ENCODE measurements at places on chromosomes 16 and 17. TPM values are rescaled to one million over a fixed set of nuclear protein-coding genes. Genes with fewer than 3 reads are reported as not detected.

The FNDC8 gene
- not detected for polyA plus RNA-seq

DNA sequence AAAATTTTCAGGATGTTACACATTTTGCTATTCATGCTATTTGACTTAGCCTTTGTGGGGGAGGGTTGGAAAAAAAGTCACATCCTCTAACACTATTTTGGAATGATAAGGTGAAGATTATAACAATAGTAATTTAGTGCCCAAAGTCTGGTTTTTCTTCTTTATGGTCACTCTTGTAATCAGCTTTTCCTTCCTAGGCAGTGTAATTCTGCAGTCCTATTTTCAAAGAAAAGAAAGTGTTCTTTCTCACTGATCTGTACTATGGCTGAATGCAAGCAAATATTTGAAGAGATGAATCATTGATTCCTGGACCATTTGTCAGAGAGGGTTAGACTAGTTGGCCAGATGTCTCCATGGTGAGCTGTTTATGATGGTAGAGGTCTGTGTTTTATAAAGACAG lies 8.4 kb downstream of the RSPRY1 start:
- no peaks in the 10 kb centered on the region for H3K36me3 ChIP-seq
- H3K4me3 ChIP-seq = no peak overlapping the region
- no peak for DNase-seq
- no peak overlapping the region for H3K27ac ChIP-seq

The TBC1D3H gene
- not detected for polyA plus RNA-seq

DNA sequence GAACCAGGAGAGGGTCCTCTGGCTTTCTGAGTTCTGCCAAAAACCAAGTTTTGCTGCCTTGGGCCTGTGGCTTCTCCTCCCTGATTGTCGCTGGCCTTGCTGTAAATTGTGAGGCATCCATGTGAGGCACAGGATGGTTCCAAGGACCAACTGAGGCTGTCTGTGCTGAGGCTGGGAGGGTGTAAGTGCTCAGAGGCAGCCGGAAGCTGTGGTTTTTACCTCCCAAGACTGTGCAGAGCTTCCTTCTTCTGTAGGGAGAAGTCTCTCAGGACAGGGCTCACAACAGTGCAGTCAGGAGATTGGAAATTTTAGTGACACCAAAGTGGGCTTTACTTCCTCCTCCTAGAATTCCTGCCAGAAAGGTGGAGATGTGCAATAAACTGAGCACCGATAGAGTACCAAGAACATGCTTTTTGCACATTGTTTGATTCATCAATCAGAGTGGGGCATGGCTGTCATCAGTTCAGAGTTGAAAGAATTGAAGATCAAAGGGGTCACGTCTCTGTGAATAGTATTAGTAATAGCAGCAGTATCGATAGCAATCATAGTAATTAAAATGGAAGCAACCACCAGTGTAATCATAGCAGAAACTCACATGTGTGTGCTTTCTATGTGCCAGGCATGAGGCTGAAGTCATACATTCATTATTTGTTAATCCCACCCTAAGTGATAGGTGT lies 467.1 kb downstream of the WWOX start:
- DNase-seq = no peak
- H3K27ac ChIP-seq = no peak overlapping the region
- H3K27me3 ChIP-seq = no peaks in the 10 kb centered on the region
- no peak overlapping the region for H3K4me3 ChIP-seq

The SLC35G6 gene
- not detected for polyA plus RNA-seq

DNA sequence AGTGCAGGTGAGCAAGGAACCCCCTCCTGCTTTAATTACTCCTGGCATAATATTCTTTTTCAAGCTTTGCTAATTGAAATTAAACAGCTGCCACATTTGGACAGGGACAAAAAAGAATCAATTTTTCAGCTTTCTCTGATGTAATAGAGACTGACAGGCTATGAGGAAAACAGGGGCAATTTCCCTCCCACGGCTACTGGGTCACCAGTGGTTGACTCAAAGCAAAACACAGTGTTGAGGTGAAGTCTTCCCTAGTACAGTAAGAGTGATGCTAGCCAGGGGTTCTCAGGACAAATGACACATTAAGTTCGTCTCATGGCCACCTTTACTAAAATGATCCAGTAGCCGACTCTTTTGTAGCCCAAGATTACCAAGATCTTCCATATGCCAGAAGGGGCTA lies 38.6 kb upstream of the PMFBP1 start:
- H3K4me1 ChIP-seq = no peaks in the 10 kb centered on the region
- H3K27ac ChIP-seq = no peak overlapping the region
- DNase-seq = no peak
- no peak overlapping the region for H3K4me3 ChIP-seq
- no peaks in the 10 kb centered on the region for H3K27me3 ChIP-seq
- H3K36me3 ChIP-seq = no peaks in the 10 kb centered on the region

The VWA3A gene
- 0.12 TPM for polyA plus RNA-seq

- H3K4me3 ChIP-seq = no peak overlapping the region
- H3K4me1 ChIP-seq = no peaks in the 10 kb centered on the region
- DNase-seq = no peak
- H3K36me3 ChIP-seq = peaks cover 8% of the 10 kb centered on the region
- no peak overlapping the region for H3K27ac ChIP-seq
Observed at GRCh38 chr17:66032082-66032712, 159.7 kb downstream of the CEP112 start.

Data from psoas muscle (tissue), 8 donors.